ENCODE measurements at places on chromosomes 1 and 21. TPM values are rescaled to one million over a fixed set of nuclear protein-coding genes. Genes with fewer than 3 reads are reported as not detected.

DNA sequence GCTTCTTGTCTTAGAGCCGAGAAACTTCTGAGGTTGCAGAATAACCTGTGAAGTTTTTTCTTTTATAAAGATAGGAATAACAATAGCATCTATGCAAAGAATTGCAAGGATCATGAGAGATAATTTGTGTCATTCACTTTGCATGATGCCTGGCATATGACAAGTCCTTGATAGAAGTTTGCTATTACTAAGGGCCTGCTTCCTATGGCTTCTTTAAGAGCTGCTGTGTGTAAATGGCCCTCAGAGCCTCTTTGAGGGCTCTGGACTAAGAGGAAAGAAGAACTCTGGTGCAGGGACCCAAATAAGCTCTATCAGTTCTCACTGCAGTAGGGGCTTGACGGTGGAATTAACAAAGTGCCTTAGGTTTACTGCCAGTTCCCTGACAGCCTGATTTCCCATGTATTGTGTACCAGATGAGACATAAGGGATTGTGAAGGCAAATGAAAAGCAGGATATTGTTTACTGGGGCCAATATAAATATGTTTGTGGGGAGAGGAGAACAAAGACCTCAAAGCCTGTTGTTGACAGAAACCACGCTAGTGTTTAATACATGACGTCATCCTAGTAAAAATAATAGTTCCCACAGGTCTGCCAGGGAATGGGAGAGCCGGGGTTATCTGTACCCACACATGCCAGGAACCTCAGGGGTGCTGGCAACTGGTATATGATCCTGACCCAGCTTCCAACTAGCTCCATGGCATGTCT lies 131.2 kb upstream of the UBE2U start:
- no peak for DNase-seq

- no peak for DNase-seq
These were observed 624.1 kb upstream of the USP24 start for GRCh38 chr1:55839221-55839620.

- no peak for DNase-seq
These were observed 284.5 kb downstream of the PTPRU start for GRCh38 chr1:29520571-29521437.

DNA sequence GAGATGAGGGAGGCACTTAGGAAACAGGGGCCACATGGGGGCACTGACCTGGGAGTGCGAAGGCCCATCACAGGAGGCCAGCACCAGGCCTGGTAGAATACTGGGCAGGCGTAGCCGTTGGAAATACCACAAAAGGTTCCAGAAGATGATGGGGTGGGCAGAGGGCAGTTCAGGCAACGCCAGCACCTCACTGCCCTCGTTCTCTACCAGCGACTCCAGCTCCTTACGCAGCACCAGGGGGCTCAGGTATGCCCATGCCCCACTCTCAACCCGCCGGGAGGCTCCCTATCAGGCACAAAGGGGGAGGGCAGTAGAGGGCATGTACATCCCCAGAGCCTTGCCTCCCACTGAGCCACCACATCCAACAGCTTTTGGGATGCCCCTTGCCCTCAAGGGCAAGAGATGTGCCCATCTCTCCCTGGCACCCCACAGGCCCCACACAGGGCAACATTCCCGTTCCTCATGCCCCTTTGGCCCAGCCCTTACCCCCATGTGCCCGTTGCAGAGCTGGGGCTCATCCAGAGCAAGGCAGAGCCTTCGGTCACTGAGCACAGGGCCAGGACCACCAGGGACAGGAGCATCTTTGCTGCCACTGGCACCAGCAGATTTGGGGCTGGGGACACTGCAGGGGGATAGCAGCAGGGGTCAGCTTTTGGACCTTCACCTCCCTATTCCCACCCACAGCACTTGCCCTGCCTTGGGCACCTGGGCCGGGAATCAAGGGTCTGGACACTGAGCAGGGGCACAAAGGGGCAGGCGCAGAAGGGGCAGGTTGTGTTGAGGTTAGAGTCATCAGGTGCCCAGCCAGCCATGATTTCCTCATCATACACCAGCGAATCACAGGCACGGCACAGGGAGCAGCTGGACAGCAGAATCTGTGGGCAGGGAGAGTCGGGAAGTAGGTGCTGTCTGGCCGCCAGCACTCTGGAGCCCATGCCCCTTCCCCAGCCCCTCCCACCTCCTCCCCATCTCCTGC lies 9.7 kb upstream of the GATAD2B start:
- DNase-seq, result no peak

DNA sequence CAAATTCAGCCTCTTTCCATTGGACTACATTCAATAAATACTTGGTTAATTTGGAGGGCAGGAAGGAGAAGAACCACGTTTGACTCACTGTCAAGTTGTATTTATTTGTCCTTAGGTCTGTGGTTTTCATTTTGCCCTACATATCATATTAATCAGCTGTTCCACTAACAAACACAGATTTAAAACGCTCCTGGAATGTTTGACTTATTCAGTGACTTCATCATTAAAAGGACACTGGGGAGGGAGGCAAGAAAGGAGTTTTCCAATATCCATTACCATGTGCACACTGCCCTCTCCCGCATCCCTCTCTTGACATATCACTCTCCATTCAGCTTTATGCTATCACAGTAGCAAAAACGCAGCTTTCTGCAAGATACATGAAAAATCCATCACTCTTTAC lies 98.2 kb upstream of the C1orf87 start:
- no peak for DNase-seq

GRCh38 chr1:25033828-25034705 lies 104.0 kb upstream of the RUNX3 start:
- no peak for DNase-seq

DNA sequence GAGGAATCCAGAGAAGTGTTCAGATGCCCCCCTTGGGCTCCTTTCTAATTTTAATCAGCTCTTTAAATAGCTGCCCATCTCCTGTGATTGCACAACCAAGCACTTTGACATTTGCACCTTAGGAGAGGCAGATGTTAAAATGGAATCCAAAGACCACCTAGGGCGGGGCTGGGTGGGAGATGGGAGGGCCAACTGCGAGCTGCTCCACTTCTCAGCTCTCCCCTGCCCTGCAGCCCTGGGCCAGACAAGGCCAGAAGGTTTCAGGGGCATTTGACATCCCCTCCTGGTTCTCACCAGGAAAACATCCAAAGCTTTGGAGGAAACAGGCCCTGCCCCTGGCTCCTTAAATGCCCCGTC lies 106.9 kb downstream of the DHRS3 start:
- no peak for DNase-seq

DNA sequence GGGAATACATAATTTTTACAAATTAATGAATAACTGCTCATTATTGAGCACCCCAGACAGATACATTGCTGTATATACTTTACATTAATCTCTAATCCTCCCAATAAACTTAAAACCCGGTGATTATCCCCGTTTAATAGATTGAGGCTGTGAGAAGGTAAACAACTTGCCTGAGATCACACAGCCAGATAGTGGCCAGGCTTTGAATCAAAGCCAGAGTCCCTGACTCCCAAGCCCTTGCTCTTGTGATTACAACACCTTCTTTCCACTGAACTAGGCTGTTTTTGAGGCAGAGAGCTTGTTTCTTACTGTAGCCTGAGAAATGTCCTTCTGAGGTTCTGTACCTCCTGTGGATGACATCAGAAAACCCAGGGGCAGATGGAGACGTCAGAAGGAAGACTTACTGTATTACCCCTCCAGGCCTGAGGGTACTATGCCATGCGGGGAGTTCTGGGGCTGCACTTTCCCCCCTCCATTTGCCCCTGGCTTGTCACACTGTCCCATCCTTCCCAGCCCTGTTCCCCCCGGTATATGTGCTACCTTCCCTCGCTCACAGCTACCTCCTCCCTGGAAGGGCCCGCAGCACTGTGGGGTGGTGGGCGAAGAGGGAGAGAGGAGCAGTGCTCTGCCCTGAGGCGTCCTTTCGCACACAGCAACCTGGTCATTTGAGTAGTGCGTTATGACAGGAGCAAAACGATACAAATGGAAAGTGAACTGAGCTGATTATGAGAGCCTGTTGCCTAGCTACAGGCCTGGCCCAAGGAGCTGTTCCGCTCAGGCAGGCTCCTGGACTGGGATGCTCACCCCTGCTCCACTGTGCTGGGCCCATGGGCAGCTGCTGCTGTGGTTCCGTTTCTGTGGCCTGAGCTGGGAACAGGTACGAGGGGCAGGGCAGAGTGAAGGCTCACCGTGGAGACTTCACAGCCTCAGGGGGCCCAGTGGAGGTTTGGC lies 4.6 kb downstream of the KCNC4 start:
- DNase-seq, result no peak

DNA sequence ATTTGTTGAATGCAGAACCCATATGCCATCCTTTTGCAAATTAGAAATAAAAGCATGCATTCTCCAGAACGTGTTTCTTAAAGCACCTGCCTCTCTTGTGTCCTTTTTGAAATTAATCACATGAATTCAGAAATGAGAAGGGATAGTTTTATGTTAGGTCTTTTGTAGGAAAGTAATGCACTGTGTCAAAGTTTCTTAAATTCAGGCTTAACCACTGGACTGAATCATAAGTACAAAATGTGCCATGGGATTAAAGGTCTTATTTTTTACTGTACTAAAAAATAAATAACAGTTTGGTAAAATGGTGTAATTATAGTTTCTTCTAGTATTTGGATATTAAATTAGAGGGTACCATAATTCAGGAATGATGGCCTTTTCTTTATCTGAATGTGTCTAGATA lies 290.1 kb upstream of the USP25 start:
- no peak for DNase-seq

DNA sequence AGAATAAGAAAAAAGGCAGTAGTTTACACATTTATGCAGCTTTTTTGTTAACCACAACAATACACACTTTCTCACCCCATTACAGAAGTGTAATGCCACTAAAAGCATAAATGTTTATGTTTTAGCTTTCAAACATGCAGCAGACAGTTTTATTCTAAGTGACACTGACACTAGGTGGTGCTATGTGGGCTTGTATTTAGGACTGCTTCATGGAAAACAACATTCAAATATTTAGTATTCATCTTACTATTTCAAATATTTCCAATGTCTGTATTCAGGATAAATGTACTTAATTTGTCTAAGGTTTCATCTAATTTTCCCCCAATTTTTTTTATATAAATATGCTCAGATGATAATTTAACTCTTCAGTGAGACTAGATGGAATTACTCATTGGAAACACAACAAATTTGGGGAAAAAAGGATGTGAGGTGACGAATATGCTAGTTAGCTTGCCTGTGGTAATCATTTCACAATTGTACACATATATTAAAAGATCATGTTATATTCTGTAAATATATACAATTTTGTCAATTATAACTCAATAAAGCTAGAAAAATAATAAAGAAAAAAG lies 71.4 kb downstream of the USP1 start:
- DNase-seq, result peak; percentile 42

- no peak for DNase-seq
These were observed 261.9 kb upstream of the DEPDC1 start for GRCh38 chr1:68758666-68759209.

DNA sequence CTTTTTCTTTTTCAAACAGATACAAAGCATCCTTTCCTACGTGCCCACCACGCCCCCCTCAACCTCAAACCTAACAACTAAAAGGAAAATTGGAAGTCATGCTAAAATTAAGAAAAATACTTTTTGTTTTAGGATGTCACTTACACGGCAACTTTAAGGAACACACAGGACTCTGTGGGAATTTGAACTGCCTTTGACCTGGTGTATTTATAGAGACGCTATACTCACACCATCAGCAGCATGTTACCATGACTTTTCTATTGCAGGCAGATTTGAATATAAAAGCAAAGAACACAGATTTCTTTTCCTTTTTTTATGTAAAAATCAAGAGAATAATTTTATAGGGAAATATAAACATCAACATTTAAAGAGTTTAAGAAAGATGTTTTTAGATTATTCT lies 198.2 kb downstream of the SIPA1L2 start:
- DNase-seq, result no peak

DNA sequence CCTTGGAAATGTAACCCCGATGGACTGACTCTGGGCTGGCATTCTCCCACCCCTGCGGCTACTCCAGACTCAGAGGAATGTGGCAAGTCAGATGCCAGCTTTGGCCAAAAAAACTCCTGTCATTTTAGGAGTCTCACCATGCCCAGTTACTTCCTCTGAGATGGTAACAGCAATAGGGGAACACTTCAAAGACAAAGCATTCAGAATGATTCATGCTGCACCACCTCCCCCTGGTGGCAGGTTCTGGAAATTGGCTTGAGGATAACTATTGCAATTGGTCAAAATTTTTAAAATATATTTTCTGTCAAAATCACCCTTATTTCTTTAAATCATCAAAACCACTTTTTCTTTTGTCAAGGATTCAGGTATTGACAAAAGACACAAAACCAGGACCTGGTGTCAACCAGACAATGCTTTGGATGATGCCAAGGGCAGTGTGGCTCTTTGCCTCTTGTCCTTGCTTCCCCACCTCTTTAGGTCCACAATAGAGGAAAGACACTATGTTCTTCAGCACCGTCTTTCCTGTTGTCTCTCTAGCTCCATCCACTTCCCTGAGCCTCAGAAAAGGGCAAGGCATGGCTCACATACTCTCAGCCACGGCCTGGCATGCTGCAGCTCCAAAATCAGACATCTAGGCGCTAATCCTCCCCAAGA lies 9.9 kb upstream of the CDCA8 start:
- DNase-seq, result peak; percentile 81

- peak; percentile 54 for DNase-seq
These were observed 8.5 kb downstream of the KYAT3 start for GRCh38 chr1:88983791-88984559.

DNA sequence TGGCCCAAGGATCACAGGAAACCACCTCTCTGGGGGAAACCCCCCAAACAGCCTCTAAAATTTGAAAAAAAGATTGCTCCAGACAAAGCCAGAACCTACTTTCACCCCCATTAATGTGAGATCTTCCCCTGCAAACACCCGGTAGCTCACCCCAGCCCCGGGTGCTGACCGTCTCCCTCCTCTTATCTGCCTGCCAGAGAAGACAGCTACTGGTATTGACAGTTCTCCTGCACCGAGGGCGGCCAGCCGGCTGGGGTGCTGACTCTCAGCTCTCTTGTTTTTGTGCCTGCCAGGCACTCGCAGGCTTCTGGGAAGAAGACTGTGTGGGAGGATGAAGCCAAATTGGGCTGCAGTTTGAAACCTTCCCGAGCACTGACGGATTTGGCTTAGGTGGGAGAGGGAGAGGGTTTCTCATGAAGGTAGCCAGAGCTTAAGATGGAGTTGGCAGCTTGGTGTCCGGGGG lies 48.2 kb downstream of the RASSF5 start:
- peak; percentile 35 for DNase-seq

RGS1 gene
- total RNA-seq, result 0.37 TPM

APOBEC4 gene
- total RNA-seq, result not detected

SIK1 gene
- total RNA-seq, result 4.6 TPM

IL6R gene
- not detected for total RNA-seq

HRNR gene
- not detected for total RNA-seq

ESRRG gene
- total RNA-seq, result not detected

ST6GALNAC3 gene
- 2.0 TPM for total RNA-seq

CYP2J2 gene
- not detected for total RNA-seq

ADGRL2 gene
- not detected for total RNA-seq

Measured in OCI-LY7 (cell line).